ENCODE measurements at places on chromosomes 11 and 22. TPM values are rescaled to one million over a fixed set of nuclear protein-coding genes. Genes with fewer than 3 reads are reported as not detected.

Gene MS4A18
- not detected for total RNA-seq

Gene KCTD14
- 0.63 TPM for total RNA-seq

Gene ARVCF
- total RNA-seq = 4.0 TPM

Gene CTSW
- 1.1 TPM for total RNA-seq

Gene OLFML1
- not detected for total RNA-seq

Gene OR51B2
- not detected for total RNA-seq

Gene GNAZ
- total RNA-seq = 0.25 TPM

Gene CABP7
- not detected for total RNA-seq

Gene KCNC1
- total RNA-seq = not detected

Gene NPAS4
- not detected for total RNA-seq

Gene CLMP
- total RNA-seq = 195 TPM

Gene PRG3
- total RNA-seq = not detected

Gene TMEM25
- total RNA-seq = 4.2 TPM

Gene IPO7
- 101 TPM for total RNA-seq

Gene LRRC74B
- not detected for total RNA-seq

Gene MRGPRE
- not detected for total RNA-seq

Gene SYNGR1
- total RNA-seq = 6.1 TPM

Gene C11orf87
- total RNA-seq = 0.76 TPM

Gene RFPL2
- total RNA-seq = not detected

Gene UBE2L3
- total RNA-seq = 41.9 TPM

Gene SAA1
- not detected for total RNA-seq

Gene SCUBE1
- not detected for total RNA-seq

Gene HTR3B
- not detected for total RNA-seq

Gene MLC1
- total RNA-seq = not detected

Gene DMC1
- total RNA-seq = 3.7 TPM

Gene YDJC
- total RNA-seq = 27.1 TPM

Gene CATSPERZ
- total RNA-seq = not detected

Gene UPB1
- not detected for total RNA-seq

Gene DSCAML1
- not detected for total RNA-seq

Gene ACRV1
- not detected for total RNA-seq

Gene CASP1
- 5.7 TPM for total RNA-seq

Gene NDUFS3
- 52.5 TPM for total RNA-seq

Gene GLYATL2
- 0.65 TPM for total RNA-seq
